Stimulated activated CD4-positive, alpha-beta T cell treated with anti-CD3 and anti-CD28 coated beads, Interleukin-15, amount 100 ng/mL, for 1 hour (primary cell): ENCODE measurements at places on chromosomes 1 and 21.

DNA sequence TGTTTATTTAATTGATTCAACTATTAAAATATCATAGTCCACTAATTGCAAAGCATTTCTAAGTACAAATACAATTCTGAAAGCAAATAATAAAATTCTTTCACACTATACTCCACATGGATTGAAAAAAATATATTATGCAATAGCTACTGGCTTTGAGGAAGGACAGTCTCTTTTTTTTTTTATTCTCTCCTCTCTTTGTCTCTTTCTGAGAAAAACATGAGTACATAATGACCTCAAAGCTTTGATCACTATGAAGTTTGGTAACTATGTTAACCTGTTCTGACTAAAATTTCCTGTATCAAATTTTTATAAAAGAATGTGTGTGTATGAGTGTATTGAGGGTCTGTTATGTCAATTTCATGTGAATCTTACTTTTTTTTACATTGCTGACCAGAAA is 96.2 kb downstream of the RGS2 start:
- no peak for DNase-seq

DNA sequence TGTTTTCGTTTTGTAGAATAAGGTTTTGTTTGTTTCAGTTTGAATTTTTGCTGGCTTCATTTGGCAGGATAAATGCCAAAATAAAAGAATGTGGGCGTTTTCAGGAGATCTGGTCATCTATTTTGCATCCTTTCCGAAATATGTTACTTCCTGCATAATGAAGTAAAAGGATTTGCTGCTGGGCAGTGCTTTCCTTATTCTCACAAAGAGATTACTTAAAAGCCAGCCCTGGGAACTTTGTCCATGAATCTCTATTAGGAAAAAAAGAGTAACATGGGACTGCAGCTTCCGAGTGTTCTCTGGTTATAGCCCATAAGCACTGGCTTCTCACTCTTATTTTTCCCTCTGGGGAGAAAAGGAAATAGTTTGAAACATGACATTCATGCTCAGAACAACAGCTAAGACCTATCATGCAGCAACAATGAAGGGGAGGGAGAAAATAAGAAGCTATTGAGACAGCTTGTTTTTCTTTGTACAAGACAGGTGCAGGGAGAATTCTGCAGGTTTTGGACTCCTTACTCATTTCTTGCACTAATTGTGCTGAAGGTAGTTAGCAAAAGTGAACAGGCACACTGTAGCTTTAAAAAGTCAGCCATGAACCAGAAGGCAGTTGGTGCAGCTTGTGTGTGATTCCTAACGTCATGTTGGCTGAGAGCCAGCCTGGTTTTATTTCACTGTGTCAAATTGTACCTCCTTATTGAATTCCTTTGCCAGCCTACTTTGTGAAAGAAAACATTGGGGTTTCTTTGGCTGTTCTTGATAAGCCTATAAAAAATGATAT is at the start of gene SAMD13:
TSS of gene SAMD13 (plus strand) at position 705 of the 781 bp plus-strand sequence. CDS start 1,527 bp downstream, outside the sequence.
- no peak for DNase-seq

DNA sequence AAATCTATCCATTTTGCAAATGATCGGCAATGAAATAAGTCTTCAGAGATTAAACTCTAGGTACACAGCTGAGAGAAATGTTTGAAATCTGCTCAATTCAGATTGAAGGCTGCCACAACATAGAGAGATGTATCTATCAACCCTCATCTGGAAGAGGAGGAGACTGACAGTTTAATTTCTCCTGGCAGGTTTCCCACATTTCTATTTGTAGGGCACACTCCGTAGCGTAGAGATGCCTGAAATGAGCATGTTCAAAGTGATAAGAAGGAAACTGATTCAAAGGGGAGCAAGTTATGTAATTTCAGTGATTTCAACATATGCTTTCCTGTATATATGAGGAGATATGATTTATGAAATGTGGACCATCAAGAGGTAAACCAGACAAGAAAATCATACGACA is 44.1 kb downstream of the NIBAN1 start:
- DNase-seq, result no peak

DNA sequence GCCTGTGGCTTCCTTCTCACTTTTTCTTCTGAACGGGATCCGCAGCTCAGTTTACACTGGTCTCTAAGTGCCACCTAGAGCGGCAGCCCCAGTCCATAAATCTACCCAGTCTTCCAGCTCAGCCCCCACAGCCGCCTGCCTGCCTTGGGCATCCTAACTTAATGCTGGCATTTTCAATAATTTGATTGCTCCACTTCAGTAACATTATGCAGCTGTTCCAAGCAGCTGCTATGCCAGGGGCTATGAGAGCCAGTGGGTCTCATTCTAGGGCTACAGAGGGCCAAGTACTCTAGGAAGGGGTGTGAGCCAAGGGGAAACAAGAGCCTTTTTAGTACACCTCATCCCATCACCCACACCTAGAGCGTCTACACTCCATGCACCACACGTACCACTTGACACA is 48.4 kb upstream of the COA6 start:
- no peak for DNase-seq

GRCh38 chr1:203131548-203132200 is 4.1 kb downstream of the ADORA1 start:
- DNase-seq, result no peak

DNA sequence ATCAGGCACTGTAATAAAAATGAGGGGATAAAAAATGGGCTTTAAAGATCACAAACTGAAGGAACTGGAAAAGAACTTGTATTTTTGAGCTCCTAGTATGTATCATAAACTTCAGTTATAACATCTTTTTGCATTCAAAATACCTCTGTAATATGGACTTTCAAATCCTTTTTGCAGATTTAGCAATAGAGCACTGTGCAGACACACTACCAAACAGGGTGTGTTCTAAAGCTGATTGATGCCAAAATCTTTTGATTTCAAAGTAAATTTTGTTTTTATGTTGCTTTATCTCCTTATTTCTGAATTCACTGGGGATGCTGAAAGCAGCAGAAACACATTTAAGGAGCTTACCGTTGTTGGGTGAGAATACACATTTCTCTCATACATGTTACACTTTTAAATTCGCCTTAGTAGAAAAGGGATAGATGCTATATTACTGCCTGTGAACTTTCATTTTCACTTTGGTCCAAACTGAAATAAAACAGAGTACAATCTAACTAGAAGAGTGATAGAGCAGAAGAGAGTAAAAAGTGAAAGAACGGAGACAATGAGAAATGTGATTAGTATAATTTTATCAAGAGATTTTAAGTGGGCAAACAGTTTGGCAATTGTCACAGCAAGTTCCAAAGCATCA is 1126.6 kb downstream of the BRINP3 start:
- no peak for DNase-seq
